ENCODE measurements at places on chromosomes 1 and 21.

GRCh38 chr21:33286600-33287456 is 20.7 kb downstream of the IL10RB start:
- DNase-seq = no peak

DNA sequence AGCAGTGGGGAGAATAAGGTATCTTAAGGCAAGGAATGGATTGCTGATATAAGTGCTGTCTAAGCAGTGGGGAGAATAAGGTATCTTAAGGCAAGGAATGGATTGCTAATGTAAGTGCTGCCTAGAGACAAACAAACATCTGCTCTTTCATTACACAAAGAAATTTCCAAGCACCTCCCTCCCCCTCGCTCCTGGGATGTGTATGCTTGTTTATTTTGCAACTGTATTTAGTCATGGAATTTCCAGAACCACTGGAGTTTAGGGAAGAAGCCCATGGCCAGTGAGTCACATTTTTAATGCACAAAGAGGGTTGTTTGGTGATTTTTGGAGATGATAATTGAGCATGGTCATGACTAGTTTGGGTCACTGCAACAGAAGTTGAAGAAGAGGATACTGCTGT is 21.5 kb downstream of the PDPN start:
- DNase-seq = no peak

DNA sequence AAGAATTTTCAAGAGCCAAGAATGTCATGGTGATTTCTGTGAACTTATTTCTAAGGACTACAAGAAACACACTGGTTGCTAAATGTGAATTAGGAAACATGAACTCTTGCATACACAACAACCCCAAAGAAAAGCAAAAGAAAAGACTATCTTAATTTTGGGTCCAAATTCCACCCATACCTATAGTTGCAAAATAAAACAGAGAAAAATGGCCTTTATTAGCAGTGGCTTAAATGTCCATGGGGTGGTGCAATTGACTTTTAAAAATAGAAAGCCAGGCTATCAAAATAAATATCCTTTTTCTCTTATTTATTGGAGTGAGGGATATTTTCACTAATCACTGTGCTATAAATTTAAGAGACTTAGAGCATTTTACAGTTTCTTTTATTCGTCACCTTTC is 80.9 kb upstream of the DPYD start:
- no peak for DNase-seq

GRCh38 chr21:25635310-25635709 is 3.7 kb upstream of the JAM2 start:
- DNase-seq = no peak

DNA sequence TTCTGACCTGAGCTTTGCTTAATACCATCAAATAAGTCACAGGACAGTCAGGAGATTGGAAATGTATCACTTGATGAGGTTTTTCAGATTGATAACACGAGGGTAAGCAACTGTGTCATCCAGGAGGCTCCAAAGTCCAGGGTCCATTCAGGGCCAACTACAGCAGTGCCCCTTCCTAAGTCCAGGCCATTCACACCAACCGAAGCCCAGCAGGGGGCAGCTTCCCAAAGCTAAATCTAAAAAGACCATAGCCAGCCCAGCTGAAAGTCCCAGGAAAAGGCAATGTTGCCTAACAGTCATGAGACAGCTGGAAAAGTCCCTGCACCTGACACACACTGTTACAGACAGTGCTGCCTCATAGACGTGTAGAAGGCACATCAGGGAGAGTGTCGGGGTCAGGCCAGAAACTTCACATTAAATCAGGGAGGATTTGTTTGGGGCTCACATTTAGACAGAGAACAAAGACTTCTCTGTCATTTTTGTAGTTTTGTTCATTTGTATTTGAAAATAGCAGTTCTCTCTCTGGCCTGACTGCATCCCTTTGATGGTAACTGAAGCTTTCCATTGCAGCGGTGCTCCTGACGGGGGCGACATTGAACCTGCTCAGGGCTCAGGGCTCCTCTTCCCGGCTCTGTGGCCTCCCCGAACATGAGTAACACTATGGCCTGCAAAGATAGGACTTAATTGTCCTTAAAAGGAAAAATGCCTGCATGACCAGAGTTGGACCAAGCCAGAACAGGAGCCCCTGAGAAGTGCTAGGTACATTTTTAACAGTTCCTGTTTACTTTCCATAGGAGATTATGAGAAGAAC is 200.4 kb downstream of the NRIP1 start:
- peak; percentile 47 for DNase-seq

DNA sequence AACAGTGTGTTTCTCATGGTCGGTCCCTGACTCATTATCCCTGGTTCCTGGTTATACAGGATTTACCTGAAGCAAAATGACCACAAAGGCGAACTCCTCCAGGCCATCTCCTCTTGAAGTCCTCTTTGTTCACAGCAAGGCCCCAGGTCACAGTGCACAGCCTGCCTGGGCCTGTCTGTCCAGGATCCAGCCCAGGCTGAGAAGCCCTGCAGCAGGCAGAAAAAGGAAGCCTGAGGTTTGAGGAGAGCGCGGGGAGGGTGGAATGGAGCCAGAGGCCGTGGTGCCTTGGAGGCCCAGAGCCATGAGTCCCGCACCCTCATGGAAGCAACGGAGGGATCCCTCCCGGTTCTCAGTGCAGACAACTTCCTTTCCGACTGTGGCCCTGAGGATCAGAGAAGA is 136.8 kb upstream of the IRF2BP2 start:
- no peak for DNase-seq

DNA sequence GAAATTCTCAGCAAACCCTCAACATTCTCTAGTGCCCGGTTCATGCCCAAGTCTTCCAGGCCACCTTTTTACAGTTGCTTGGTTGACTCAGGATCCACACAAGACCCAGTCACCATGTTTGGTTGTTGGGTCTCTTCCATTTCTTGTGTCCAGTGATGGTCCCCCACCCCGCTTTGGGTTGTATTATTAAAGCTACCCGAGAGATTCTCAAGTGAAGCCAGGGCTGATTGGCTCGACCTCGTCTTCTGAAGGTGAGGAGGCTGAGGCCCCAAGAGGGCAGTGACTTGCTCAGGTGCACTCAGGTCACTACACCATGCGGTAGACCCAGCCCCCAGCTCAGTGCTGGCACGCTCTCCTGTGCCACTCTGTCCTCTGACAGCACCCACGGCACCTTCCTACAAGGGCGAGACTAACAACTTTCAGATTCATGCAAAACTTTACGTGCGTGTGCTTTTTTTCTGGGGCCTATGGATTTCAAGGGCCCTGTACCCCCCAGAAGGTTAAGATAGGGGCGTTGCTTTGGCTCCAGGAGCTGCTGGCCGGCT is 50.3 kb downstream of the CAPN9 start:
- no peak for DNase-seq

Data from NAMALWA (cell line).